ENCODE measurements at places on chromosomes 3 and 15.
A peak's percentile ranks its signal among the peaks of the same experiment; 100 is the strongest.

- DNase-seq: no peak
Measured at GRCh38 chr3:168885028-168885427, 778.5 kb downstream of the MECOM start.

GRCh38 chr15:58465866-58466517, 34.2 kb downstream of the LIPC start:
- no peak for DNase-seq

GRCh38 chr3:181056136-181056732, 66.7 kb upstream of the DNAJC19 start:
- DNase-seq: no peak

- no peak for DNase-seq
Measured at GRCh38 chr15:75905231-75905630, 1.6 kb downstream of the FBXO22 start.

DNA sequence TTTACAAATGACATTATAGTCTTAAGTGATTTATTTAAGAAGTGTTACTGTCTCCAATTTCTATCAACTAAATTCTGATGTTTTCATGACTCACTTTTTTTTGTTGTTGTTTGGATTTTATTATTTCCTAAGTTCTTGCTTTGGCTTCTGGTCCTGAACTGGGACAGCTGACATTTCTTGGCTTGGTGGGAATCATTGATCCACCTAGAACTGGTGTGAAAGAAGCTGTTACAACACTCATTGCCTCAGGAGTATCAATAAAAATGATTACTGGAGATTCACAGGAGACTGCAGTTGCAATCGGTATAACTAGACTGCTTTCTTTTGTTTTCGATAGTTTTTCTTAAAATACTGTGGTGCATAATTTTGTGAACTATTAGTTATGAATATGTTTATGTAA, 47.5 kb downstream of the ASTE1 start:
- DNase-seq: no peak

DNA sequence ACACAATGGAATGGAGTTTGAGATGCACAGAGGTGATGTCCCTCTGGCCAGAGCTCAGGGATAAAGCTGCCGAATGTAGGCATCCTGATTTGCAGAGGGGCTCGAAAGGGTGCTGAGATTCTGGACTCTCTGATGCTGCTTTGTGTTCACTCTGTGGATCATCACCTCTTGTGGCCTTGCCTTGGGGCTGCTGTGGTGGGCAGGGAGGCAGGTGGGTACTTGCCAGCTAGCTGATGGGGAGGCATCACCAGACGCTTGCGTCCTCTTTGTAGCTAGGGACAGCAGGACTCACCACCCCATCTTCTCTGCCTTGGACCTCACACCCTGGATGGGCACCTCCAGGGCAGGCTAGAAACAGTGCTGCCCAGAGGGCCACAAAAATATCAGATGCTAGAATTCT, 14.6 kb upstream of the RASGRF1 start:
- no peak for DNase-seq

GRCh38 chr3:14460342-14461005, 58.1 kb downstream of the SLC6A6 start:
- no peak for DNase-seq

DNA sequence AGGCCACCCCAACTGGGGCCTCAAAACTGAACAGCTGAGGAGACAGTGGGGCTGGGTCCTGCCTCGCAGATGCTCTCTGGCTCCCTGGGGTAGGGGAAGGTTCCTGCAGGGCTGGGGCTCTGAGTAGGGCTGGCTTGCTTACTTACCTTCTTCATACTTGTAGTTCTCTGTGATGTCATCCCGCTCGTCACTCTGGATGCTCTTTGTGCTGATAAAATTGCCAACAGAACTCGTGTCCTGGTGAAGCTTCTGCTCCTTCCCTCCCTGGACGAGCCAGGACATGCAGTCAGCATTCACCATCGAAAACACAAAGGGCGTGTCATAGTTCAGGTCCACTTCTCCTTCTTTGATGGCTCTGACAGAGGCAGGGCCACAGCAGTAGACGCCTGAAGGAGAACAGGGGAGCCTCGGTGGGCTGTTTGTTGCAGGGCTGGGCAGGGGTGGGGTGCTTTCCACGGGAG, 17.9 kb upstream of the EPB42 start:
- DNase-seq: no peak

DNA sequence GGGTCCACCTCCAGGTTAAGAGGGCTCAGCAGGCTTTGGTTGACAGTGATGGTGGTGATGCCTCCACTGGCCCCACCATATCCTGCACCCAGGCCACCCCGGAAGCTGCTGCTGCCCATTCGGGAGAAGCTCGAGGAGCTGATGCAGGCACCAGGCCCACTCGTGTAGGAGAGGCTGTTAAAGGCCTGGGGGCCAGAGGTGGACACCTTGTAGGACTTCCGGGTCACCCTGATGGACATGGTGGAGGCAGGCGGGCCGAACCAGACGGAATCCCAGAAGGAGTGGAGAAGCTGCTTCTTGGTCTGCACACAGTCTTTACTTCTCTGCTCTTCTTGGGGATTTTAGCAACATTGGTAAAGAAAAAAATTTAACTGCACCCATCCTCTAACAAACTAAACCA, 65.2 kb upstream of the CDAN1 start:
- DNase-seq: no peak

DNA sequence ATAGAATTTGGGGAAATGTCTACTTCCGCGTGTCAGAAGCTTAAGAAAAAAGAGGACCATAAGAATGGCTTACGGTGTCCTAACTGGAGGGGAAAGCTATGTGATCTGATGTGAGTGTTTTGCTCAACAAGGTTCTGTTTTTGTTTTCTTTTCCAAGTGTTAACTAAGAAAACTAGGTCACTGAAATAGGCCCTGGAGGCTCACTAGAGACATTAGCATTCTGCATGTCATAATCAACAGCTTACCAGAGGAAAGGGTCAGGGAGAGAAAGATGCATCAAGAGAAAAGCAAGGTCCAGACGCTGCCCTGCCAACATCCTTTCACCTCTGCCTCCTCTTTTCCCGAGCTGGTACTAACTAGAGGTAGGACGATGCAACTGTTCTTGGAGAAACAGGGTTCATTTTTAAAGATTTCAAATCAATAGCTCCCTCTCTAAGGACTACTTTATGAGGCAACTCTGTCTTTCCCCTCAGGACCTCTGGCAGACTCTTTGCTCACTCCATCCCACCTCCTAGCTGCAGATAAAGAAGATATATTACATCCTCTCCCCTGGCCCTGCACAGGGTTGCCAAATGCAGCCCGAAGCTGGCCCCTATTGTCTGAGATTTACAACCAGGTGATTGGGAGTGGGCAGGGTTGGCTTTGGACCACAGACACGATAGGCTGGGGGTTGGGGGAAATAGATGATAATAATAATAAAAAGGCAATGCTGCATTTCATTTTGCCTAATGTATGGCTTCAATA, 209.9 kb upstream of the SLC2A2 start:
- DNase-seq: no peak

DNA sequence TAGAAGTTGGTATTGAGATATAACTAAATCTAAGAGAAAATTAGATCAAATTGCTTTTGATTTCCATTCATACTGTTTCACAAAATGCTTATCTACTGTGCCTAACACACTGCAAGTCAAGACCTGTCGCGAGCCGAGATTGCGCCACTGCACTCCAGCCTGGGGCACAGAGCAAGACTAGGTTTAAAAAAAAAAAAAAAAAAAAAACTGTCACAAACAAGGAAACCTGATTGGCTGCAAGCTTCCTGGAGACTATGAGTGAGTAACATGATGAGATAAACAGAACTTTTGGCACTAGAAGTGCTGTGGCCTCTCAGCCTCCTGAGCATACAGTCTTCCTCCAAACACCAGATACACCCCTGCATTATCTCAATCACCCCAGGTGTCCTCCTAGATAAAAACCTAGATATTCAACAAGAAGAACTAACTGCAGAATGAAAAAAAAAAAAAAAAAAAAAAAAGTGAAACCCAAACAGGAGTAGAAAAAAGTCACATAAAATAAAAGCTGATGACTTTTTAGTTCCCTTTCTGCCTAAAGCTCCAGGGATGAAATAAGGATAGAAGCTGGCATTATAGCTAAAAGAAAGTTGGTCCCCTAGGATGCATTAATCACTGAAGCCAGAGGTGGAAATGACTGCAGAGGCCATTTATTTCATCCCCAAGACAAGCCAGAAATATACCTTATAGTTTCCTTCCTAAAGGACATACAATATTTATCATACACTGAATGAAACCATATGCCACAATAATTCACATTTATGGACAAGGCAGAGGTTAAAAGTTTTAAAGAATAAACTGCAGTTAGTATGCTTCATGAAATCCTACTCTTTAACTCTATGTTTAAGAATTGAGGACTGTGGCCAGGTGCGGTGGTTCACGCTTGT, 82.4 kb downstream of the P3H2 start:
- no peak for DNase-seq

DNA sequence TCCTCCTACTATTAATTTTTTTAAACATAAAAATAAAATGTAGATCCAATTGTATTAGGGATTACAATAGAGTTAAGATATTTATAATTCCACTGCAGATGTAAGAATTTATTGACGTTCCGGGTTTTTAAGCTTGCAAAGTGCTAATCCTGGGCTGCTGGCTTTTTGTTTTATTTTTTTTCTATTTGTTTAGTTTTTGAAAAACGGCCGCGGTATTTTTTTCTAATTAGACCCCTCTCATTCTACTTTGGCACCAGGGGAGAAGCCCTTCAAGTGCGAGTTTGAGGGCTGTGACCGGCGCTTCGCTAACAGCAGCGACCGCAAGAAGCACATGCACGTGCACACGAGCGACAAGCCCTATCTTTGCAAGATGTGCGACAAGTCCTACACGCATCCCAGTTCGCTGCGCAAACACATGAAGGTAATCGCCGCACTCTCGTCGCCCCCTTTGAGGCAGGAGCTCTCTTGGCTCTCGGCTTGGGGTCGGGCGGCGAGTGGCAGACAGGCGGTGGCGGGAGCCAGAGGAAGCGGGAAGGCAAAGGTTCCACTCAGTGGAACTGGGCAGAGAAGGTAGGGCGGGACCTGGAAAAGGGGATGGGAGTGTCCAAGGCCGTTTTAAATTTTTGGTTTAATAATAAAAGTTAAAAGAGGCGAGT, 3.2 kb downstream of the ZIC1 start:
- no peak for DNase-seq

DNA sequence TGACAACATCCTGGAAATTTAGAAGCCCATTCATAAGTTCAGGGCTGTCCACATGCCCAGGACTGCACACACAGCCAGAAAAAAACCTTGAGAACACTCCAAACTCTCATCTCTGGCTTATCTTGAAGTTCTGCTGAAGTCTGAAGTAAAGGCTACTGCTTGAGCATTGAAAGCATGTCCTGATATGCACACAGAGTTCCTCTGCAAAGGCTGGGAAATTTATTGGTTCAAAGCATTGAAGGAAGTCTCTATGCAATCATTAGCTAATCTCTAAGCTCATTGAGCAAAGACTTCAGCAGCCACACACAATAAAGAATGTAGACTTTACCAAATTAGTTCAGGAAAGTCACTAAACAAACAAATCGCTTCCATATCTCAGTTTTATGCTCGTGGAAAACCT, 162.0 kb upstream of the STT3B start:
- no peak for DNase-seq

DNA sequence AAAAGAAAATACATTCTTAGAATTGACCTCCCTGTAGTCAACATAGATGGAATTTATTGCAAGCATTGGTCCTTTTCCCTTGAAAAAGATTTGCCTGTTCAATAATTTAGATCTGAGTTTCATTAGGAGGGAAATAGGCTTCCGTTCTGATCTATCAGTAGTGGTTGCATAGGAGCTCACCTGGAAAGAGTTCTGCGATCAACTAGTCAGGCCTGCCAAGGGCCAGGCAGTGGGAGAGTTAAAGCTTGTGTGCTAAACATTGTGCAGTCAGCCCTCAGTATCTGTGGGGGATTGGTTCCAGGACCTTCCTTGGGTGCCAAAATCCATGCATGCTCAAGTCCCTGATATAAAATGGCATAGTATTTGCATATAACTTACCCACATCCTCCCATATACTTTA, 29.6 kb upstream of the IDH2 start:
- no peak for DNase-seq

DNA sequence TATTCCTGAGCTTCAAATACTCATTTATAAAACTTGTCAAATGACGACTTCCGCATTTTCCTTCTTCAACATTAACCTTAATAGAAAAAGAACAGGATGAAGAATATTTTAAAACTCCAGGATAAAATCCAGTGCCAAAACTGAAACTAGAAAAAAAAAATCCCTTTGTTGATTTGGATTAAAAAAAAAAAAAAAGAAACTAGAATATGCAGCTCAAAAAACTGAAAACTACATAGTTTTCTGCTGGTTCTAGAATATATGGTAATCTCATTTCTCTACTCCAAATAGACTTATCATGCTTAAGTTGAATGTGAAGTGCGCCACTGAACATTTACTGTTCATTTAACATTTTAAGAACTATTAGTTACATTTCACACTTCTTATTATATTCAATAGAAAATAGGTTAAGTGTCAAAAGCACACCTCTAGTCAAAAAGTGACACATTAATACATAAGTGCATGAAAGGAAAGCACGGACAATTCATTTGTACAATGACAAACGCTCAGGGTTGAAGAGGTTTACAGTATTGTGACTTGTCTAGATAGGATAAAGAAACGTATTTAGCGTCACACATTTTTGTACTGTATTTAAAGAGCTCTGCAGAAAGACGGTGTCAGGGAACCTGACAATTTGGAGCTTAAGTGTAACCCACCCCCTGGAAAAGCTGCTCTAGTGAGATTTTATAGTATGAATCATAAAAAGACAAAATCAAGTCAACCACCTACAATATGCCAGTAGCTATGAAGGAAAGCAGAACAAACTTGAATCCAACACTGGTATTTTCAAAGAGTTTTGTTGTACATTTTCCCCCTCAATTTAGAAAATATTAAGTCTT, 5.8 kb downstream of the TRA2B start:
- no peak for DNase-seq

DNA sequence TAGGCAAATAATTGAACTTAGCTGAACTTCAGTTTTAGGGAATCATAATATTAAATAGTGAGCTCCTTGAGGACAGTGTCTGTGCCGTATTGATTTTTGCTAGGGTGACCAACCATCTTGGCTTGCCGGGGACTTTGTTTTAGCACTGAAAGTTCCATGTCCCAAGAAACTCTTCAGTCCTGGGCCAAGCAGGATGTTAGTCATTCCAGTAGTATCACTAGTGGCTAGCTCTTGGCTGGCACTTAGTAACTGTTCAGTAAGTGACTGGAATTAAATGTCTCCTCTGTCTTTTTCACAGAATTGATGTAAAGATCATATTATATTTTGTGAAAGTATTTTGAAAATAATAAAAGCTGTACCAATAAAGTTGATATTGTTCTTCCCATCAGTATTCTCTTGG, 42.3 kb downstream of the RSRC1 start:
- DNase-seq: peak; percentile 11

GRCh38 chr3:24161841-24162240, 216.8 kb downstream of the NR1D2 start:
- no peak for DNase-seq

- DNase-seq: no peak
Measured at GRCh38 chr15:70314688-70315087, 217.0 kb upstream of the TLE3 start.

GRCh38 chr3:4895838-4896237, 83.4 kb upstream of the BHLHE40 start:
- no peak for DNase-seq

DNA sequence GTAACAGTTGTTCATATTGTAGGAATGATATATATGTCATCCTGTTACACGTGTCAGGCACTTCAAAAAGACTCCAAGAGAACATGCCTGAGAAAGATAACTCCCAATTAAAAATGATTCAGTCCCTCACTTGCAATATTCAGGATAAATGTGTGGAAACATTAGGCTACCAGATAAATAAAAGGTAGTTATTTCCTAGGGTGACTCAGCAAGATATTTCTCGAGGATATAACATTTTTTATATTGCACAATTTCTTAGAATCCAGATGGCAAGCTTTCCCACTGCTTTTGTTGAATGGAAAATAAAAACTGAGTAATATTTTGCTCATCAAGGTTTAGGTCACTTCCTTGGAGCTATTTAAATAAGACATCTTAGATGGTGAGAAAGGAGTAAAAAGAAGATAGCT, 181.4 kb downstream of the GAP43 start:
- no peak for DNase-seq
